Activated gamma-delta T cell treated with Interleukin-2 at 50 U/mL for 16 hours (primary cell): ENCODE measurements at places on chromosomes 3 and 15.

- DNase-seq, result no peak
These were observed 5.0 kb downstream of the MEX3B start for GRCh38 chr15:82040862-82041261.

GRCh38 chr3:43034911-43035310 lies 55.8 kb downstream of the GASK1A start:
- no peak for DNase-seq

DNA sequence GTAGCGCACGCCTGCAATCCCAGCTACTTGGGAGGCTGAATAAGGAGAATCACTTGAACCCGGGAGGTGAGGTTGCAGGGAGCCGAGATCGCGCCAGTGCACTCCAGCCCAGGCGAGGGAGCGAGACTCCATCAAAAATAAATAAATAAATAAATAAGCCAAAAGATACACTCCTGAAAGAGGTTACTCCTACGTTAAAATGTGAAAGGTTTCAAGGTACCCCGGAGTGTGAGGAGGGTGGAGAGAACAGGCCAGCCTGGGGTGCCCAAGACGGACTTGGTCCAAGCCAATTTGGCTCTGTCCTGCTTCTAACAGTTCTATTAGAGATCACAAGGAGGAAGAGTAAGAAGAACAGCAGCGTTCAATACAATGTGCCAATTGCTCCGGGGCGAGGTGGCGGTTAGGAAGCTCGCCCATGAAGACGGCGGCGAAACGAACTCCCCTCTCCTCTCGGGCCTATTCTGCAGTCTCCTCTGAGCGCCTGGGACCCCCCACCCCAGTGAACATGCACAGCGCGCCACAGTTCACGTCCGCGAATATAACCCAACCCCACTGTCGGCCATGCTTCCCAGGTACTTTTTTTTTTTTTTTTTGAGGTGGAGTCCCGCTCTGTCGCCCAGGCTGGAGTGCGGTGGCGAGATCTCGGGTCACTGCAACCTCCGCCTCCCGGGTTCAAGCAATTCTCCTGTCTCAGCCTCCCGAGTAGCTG lies 942 bp downstream of the ELP6 start:
- no peak for DNase-seq

- no peak for DNase-seq
These were observed 163.6 kb upstream of the COL8A1 start for GRCh38 chr3:99474776-99475175.

GRCh38 chr3:44680921-44681455 lies 31.5 kb upstream of the ZNF502 start:
- no peak for DNase-seq

DNA sequence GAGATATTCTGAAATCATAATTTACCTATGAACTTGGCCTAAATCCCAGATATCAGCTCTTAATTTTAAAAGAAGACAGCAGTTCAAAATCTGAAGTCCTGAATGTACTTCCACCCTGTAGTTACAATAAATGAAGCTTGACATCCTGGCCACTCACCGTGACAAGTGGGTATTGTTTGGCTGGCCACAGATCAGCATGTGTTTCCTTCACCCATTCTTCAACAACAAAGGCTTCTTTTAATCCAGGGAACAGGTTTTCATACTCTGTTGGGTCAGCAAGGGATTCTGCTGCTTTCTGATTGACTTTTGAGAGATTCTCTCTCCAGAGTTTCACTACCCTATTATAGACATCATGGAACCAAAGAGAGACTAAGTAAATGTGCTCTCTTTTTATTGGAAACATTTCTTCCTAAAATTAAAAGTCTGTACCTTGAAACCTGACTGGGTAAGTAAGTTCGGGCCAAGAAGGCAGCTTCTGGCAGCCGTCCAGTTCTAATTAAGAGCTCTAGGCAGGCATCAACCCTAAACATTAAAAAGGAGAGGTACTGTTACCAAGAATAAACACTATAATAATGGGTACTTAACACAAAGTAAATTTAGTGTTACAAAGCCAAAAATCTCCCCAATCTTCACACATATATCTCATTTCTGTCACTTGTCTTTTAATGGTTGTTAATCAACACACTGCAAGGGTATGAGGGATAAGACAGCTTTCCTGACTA lies 15.2 kb downstream of the MRPS22 start:
- no peak for DNase-seq

DNA sequence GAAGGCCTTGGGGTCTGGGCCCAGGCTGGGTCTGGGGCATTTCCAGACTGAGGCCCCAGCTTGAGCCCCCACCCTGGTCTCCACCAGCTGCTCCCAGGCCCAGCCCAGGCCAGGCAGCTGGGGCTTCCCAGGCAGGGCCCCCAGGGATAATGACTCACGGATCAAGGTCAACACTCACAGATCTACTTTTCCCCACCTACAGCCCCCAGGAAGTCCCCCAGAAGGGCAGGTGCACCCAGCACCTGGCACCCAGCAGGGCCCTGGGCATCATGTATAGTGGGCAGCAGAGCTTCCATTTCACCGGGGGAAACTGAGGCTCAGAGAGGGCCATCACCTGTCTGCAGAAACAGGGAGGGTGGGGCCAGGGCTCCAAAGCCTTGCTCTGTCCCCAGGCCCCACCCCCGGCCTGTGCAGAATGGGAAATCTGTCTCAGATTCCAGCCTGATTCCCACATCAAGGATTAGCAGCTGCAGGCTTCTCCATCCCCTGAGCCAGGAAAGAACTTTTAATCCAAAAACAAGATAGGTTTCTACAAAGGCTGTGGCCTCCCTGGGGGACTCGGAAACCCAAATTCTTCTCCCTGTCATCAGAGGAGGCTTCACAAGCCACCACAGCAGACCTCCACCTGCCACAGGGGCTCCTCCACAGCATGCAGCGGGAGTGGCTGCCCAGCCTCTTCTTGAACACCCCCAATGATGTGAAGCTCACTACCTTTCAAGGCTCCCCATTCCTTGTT lies 49.8 kb downstream of the IQSEC1 start:
- DNase-seq, result no peak

GRCh38 chr3:50503504-50504342 lies at the start of gene CACNA2D2:
Gene CACNA2D2 (minus strand): TSS chr3:50503634. CDS start chr3:50503423, 211 bp downstream.
- DNase-seq, result peak; percentile 71

GRCh38 chr3:112633757-112634156 lies 7.2 kb downstream of the CCDC80 start:
- DNase-seq, result no peak

GRCh38 chr3:98449606-98450193 lies 13.3 kb upstream of the OR5K1 start:
- DNase-seq, result no peak

DNA sequence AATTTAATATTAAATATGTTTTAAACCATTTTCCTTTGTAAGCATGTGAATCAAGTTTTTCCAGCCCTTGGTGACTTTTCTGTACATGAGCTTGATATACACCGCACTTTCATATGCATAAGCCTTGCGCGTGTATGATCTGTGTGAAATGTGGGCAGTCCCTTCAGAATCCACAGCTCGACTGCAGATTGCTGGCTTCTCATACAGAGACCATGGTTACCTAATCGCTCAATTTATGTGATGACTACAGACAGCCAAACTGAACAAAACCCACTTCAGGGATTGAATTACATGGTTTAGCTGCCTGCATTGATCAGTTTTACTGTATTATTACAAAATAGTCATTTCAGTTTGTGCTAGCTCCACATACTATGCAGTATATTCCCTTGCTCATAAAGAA lies 212.3 kb upstream of the NECTIN3 start:
- DNase-seq, result no peak

GRCh38 chr3:55512571-55513343 lies 25.7 kb upstream of the WNT5A start:
- DNase-seq, result no peak

DNA sequence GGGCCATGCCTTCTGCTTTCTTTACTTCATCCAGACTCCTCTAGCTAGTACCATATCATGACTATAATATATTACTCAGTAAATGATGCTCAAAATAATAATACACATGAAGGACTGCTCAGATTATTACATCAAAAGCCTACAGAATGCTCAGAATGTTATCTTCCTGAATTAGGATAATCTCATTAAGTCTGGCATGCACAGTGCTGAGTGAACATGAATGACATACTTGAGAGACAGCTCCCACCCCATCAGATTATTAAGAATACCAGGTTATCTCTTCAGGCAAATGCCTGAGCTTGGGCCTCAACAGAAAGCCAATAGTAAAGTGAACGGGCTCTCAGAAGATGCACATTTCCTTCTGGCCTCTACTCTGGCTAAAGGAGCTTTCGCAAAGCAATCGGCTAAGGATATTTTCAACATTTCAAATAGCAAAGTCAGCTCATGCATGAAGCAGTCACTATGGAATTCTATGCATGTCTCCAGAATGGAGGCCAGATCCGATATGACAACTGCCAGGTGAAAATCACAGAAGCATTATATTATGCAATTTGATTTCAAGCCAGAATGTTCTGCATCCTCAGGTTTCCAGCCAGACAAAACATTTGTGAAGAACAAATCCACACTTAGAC lies 122.6 kb downstream of the KCNMB2 start:
- no peak for DNase-seq

DNA sequence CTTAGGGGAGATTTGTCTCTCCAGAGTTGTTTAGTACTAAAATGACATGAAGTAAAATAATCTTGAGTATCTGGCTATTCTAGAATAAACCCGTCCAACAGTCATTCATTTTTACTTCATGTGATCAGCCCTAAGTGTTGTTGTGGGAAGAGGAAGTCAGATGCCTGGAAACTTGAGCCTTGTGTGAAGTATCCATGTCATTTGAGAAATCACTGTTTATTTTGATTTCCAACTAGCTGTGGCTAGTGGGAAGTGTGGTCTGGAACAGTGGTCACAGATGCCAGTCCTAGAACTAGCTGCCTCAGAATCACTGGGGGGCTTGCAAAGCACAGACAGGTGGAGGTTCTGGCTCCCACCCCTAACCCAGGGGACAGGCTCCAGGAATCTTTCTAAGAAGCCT lies 77.7 kb upstream of the LIMD1 start:
- no peak for DNase-seq

- DNase-seq, result no peak
These were observed 43.2 kb downstream of the GTPBP8 start for GRCh38 chr3:113034011-113034410.

- no peak for DNase-seq
These were observed 122.4 kb downstream of the UBE2E2 start for GRCh38 chr3:23325466-23326065.

GRCh38 chr3:191340966-191341365 lies 10.6 kb upstream of the UTS2B start:
- DNase-seq, result no peak
